ENCODE measurements at places on chromosomes 11 and 22. TPM values are rescaled to one million over a fixed set of nuclear protein-coding genes. Genes with fewer than 3 reads are reported as not detected.

Gene OR2D2
- total RNA-seq, result not detected

GRCh38 chr11:87942786-87943185 lies 232.5 kb downstream of the RAB38 start:
- DNase-seq, result no peak

DNA sequence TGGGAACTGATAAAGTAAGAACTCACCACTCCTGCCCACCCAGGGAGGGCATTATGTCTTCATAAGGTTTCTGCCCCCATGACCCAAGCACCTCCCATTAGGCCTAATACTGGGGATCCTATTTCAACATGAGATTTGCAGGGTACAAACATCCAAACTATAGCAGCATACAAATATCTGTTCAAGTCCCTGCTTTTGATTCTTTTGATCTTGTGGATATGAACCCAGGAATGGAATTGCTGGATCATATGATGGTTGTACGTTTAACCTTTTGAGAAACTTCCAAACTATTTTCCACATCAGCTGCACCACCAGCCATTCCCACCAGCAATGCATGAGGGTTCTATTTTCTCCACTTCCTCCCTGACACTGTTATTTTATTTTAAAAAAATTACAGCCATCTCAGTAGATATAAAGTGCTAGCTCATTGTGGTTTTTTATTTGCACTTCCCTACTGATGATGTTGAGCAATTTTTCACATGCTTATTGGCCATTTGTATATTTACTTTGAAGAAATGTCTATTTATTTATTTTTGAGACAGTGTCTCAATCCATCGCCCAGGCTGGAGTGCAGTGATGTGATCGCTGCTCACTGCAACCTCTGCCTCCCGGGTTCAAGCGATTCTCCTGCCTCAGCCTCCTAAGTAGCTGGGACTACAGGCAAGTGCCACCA lies 7.1 kb upstream of the ATG16L2 start:
- DNase-seq, result no peak

- DNase-seq, result no peak
Observed at GRCh38 chr22:46281866-46282678, 14.3 kb downstream of the TTC38 start.

DNA sequence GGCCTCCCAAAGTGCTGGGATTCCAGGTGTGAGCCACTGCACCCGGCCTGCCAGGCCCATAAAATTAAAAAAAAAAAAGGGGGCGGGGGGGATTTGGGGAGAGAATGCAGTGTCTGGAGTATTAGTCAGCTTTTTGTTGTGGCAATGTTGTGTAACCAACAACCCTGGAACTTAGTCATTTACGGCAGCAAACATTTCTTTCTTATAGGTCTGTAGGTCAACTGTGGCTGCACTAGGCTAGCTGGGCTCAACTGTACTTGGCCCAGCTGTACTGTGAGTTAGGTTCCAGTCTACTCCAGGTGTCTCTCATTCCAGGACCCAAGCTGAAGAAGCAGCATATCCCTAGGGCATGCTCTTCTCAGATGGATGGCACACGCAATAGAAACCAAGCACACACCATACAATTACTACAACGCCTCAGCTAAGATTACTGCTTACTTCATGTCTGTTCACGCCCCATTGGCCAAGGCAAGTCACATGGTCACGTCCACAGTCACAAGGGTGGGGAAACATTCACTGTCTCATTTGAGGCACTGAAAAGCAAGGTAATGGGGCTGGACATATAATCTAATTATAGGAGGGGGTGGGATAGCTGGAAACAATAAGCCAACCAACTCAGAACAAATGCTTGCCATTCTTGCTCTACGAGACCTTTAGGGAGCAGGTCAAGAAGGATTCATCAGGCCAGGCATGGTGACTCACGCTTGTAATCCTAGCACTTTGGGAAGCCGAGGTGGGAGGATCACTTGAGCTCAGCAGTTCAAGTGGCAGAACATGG lies 10.4 kb upstream of the SPINDOC start:
- DNase-seq, result no peak

DNA sequence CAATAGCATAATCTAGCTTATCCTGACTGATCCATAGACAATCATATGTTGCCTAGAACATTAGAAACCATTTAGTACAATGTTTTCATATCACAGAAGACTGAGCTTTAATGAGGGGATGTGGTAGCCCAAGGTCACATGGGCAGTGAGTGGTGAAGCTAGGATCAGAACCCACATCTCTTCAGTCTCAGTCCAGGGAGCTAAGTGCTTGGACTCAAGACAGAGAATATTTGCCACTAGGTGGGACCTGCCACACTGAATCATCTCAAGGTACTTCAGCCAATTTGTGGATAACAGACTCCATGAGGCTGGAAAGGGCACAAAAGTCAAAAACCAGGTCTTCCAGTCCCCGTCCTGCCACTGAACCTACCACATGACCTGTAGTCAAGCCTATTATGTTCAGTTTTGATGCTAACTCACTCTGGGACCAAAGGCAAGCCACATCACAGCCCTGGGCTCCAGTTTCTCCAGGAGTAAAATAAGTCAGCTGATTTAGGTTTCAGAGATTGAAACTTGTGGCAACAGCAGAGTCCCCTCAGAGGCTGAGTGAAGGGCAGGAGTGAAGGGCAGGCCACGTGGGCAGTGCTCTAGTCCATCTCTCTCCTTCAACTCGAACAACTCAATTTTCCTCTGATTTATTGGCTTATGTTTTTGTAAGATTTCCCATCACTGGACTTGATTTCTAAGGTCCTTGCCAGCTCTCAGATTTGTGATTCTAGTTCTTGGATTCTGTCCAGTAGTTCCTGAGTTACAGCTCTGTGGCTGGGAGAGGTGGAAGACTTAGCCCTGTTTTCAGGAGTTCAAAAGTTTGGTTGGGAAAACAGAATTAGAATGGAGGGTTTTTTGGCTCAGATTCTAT lies 84.6 kb upstream of the PHOX2A start:
- no peak for DNase-seq

- peak; percentile 55 for DNase-seq
Observed at GRCh38 chr11:68843052-68843561, 1.4 kb upstream of the CPT1A start.
